NT2/D1 (cell line): ENCODE measurements at places on chromosomes 6 and 20.
A peak's percentile ranks its signal among the peaks of the same experiment; 100 is the strongest.

DNA sequence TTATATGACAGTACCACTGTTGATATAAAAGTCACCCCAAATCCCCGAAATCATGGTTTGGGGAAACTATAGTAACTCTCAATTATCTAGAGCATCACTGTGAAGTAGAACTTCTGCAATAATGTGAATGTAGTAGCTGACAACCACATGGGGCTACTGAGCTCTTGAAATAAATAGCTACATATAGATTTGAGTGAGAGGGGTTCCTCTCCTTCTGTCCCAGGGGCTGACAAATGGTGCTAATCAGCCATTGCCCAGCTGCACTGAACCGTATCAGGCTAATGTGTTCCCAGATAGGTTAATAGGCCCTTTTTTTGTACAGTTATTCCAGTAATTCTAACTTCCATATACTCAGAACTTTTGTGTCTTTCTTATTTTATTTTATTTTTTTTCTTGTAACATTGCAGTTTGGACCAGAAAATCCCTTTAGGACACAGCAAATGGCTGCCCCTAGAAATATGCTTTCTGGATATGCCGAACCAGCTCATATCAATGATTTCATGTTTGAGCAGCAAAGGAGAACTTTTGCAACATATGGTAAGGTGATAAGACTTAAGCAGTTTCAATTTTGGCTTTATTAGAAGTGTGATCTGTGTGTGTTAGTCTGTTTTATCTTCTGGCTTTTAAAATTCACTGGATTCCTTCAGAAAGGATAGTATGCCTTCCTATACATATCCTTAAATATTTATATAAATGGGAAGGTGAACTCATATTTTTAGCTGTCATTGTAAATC is 21.1 kb downstream of the CDC40 start:
- DNase-seq = no peak

- DNase-seq = no peak
Measured at GRCh38 chr6:90297867-90298381, 1.3 kb upstream of the BACH2 start.

- no peak for DNase-seq
Measured at GRCh38 chr6:95365454-95365853, 211.9 kb upstream of the MANEA start.

DNA sequence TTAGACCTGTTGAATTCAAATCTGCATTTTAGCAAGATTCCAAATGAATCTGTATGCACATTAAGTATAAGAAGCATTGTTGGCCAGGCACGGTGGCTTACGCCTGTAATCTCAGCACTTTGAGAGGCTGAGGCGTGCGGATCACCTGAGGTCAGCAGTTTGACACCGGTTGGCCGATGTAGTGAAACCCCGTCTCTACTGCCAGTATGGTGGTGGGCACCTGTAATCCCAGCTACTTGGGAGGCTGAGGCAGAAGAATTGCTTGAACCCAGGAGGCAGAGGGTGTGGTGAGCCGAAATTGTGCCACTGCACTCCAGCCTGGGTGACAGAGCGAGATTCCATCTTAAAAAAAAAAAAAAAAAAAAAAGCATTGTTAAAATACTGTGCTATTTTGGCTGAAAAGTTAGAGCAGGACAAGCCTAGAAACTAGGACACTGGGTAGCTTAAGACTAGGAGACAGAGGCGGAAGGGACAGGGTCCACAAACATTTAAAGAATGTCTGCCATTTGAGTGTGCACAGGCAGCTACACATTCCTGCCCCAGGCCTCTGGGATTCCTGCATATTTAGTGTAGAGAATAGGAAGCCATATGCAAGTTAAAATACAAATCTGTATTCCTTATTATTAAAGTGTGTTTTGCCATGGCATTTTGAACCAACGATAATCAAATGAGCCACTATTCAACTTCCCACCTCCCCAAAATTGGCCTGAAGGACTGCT is 45.1 kb upstream of the EEF1A1 start:
- peak; percentile 60 for DNase-seq

- no peak for DNase-seq
Measured at GRCh38 chr6:43665376-43665775, 20.5 kb downstream of the RSPH9 start.

DNA sequence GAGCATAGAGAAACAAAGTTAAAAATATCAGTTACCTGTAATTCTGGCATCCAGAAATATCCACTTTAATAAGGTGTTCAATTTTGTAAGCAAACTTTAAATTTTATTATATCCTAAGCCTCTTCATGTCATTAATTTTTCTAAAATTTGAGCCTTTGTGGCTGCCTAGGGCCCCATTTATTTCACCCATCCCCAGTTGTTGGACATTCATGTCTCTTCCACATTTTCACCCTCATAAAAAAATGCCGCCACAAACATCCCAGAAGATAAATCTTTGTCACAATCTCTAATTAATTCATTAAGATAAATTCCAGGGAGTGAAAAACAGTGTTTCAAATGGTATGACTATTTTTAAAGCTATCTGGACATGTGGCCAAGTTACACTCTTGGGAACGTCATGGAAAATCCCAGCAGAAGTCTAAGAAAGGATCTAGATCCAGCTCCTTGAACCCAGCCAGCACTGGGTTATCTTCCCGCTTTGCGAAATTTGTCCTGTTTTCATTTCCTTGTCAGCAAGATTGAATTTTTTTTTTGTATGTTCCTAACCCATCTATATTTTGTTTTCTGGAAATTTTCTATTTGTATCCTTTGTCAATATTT is 97.2 kb downstream of the TMEM242 start:
- no peak for DNase-seq

GRCh38 chr6:53861518-53861917 is 66.7 kb downstream of the LRRC1 start:
- no peak for DNase-seq

DNA sequence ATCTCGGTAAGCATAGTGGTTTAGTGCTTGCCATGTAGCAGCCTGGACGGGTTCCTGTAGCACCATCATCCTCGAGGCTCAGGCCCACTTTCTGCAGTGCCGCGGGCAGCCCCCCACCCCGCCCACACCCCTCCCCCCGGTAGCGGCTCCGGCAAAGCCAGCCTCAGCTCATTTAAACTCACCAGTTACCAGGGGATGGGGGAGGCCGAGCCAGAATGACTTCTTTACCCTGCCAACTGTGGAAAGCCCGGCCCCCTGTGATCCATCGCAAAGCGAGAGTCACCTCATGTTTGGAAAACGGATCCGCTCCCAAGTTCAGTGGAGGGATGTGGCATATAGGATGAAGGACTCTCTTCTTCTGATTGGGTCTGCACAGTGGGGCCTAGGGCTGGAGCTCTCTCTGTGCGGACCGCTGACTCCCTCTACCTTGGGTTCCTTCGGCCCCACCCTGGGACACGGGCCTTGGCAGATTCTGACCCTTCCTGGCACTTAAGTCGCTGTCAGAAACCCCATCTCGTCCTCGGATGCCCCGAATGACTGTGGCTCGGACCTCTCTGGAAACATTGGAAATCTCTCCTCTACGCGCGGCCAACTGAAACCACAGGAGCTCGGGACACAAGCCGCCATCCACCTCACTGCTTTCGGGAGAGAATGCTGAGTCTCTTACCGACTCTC is 337.8 kb upstream of the DEFB115 start:
- DNase-seq = no peak

DNA sequence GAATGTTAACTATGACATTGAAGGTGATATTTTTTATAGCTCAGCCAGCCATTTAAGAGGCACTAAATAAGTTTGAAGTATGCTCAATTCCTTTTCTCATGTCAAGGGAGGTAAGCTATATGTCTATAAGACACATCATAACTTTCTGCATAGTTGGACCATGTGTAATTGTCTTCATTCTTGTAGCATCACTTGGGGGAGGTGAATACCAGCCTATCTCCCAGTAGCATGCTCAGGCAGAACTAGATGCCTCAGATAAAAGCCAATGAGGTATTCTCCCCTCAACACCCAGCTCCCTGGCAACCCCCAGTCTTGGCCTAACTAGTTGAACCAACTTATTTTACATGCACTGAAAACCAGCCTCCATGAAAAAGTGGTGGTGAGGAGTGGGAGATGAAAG is 158.3 kb upstream of the JAG1 start:
- DNase-seq = no peak

- no peak for DNase-seq
Measured at GRCh38 chr20:13082378-13082777, 73.6 kb downstream of the SPTLC3 start.

DNA sequence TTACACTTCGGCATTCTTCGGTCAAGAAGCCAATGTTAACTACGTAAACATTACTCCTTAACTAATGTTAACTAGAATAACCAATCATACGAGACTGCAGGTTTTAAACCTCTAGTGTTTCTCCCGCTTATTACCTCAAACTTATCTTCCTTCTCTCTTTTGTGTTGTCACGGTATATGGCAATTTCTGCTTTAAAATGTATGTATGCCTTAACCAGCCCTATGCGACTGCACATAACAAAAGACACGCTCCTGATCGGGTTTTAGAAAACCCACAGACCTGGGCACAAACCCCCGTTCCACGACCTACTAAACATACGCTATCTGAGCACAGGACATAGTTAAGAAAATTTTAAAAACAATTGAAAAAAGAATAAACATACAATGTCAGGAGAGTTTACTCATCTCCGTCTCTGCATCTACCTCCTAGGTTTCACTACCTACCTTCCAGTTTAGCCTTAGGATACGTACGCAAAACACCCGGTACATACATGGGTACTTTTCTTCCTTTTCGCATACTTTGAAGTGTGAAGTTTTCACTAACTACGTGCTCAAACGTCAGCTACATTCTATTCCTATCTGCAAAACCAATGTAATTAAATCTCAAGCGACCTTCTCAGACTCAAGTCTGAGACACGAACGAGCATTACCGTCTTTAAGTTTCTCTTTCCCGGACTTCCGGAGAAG is 1.1 kb downstream of the CD164 start:
- no peak for DNase-seq

DNA sequence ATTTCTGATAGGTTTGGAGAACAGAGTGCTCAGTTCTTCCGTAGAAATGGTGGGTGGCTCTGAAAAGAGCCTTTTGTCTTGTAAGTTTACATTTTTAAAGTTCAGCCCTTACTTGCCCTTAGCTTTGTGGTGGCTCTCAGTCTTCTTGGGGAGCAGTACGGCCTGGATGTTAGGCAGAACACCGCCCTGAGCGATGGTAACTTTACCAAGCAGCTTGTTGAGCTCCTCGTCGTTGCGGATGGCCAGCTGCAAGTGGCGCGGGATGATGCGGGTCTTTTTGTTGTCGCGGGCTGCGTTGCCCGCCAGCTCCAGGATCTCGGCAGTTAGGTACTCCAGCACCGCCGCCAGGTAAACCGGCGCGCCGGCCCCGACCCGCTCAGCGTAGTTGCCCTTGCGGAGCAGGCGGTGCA is 19.5 kb downstream of the OR2B2 start:
- DNase-seq = no peak

DNA sequence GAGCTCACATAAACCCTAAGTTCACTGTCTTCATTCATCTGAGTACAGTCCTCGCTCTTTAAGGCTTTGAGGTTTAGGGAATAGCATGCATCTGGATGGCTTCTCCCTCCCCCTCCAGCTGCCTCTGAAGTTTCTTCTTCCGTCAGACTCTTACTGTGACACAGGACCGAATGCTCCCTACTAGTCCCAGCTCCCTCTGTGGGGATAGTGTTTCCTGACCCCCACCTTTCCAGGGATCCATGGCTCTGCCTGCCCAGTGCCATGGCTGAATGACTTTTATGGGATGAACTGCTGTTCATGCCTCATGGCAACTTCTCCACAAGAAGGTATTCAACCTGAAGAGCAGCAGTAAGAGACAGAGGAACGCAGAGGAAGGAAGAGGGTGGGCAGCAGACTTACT is 79.8 kb upstream of the EMILIN3 start:
- no peak for DNase-seq

DNA sequence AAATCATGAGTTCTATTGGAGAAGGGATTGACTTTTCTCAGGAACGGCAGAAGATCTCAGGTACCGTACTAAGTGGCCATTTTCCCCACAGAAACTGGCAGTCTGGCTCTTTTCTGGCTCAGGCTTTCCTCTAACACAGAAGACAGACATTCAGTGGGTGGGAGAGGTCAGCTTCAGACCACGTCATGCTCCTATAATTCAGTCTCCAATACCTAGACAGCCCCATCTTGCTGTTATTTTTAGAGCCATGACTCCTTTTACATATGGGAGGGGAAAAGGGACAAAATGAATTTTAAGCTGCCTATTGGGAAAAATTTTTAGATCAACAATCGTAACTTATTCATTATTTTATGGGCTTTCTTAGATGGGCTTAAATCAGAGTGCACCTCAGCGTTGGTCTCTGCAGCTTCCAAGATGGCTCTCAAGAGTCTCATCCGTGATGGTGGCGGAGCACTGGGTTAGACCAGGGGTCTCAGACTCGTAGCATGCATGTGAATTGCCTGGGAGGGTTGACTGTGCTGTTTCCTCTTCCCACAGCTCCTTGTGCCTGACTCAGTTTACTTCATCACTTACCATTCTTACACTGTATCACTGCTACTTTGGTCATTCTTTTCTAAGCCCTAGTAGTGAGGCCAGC is 86.9 kb downstream of the TCP11 start:
- DNase-seq = no peak

GRCh38 chr20:63429992-63430391 is 42.5 kb downstream of the KCNQ2 start:
- DNase-seq = no peak

GRCh38 chr6:16762550-16763477 is 1.6 kb upstream of the ATXN1 start:
- no peak for DNase-seq
